Body of pancreas (tissue), 4 donors: ENCODE measurements at places on chromosomes 13 and 19. TPM values are rescaled to one million over a fixed set of nuclear protein-coding genes. Genes with fewer than 3 reads are reported as not detected.
A peak's percentile ranks its signal among the peaks of the same experiment; 100 is the strongest.

- no peak for DNase-seq
- no peaks in the 10 kb centered on the region for H3K36me3 ChIP-seq
- peaks cover 17% of the 10 kb centered on the region for H3K4me1 ChIP-seq
Observed at GRCh38 chr13:24747248-24748060, 16.5 kb upstream of the RNF17 start.

Gene CD79A
- not detected for total RNA-seq

GRCh38 chr19:1279782-1280341 lies 4.5 kb downstream of the FAM174C start:
- no peak overlapping the region for H3K27ac ChIP-seq
- H3K36me3 ChIP-seq, result peaks cover 3% of the 10 kb centered on the region
- DNase-seq, result peak; percentile 82

Gene RCBTB2
- total RNA-seq, result 6.0 TPM

Gene SHISA2
- not detected for total RNA-seq

- no peak overlapping the region for H3K4me3 ChIP-seq
- peaks cover 4% of the 10 kb centered on the region for H3K4me1 ChIP-seq
- H3K36me3 ChIP-seq, result peaks cover 5% of the 10 kb centered on the region
- DNase-seq, result no peak
Observed at GRCh38 chr19:34932494-34932893, 5.8 kb downstream of the ZNF30 start.
